Cerebellum (tissue), 4 donors: ENCODE measurements at places on chromosomes 2 and 18. TPM values are rescaled to one million over a fixed set of nuclear protein-coding genes. Genes with fewer than 3 reads are reported as not detected.

The ALPI gene
- not detected for total RNA-seq

The RALB gene
- total RNA-seq: 24.0 TPM

The INHBB gene
- total RNA-seq: 6.1 TPM

The CCDC74B gene
- 6.0 TPM for total RNA-seq

The SH3RF3 gene
- total RNA-seq: 3.5 TPM

The GATA6 gene
- 0.54 TPM for total RNA-seq

The DTNA gene
- total RNA-seq: 86.1 TPM
